ENCODE measurements at places on chromosomes 7 and 10. TPM values are rescaled to one million over a fixed set of nuclear protein-coding genes. Genes with fewer than 3 reads are reported as not detected.

DNA sequence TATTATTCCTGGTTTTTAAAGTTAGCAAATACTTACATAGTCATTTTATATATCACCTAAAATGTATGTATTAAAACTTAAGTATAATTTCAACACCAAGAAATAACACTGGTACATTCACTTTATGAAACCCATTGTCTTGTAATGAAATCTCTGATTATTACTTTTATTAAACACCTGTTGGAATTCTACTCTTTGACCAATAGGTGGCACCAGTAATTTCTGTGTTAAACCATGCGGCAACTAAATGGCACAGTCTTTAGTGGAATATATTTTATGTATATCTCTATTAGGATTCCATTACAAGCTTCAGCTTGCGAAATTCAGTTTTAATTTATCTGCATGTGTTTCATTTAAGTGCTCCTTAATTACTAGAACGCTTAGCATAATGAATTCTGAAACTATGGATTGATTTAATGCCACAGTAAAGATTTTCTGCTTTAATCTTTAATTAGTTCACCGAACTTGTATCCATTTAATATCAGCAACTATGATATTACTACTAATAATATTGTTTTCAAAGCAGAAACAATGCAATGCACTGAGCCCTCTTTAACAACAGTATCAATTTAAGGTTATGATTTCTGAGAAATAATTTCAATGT, 181.3 kb downstream of the MAGI2 start:
- DNase-seq, result no peak

DNA sequence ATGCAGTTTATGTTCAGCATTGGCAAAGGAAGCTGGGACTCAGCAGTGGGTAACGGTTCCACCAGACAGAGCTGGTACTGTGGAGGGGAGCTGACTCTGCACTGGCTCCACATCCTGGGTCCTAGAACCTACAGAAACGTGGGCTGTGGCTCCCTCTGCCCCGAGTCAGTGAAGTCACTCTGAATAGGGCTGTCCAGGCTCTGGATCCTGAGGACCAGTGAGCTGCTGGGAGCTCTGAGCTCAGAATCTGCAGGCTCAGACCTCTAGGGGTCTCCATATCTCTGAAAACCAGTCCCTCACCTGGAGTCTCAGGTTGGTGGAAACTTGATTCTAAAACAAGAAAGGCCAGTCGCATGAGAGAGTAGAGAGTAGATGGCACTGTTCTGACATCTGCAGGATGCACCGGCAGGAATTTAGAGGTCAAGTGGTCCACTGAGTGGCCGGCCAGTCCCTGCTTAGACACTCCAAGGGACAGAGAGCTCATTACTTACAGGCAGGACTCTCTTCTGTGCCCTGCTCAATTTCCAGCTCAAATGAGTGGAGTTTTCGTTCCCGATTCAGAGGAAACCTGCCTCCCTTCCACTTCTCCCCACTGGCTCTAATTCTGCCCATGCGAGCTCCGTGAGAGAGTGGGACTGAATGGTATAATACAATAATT, 18.6 kb downstream of the NPFFR1 start:
- DNase-seq, result peak; percentile 90

GRCh38 chr10:62136931-62137330, 131.7 kb downstream of the RTKN2 start:
- DNase-seq, result no peak

GRCh38 chr7:108078211-108078673, 51.9 kb downstream of the LAMB4 start:
- DNase-seq, result no peak

GRCh38 chr10:117425974-117426566, 50.8 kb upstream of the PDZD8 start:
- DNase-seq, result no peak

GRCh38 chr10:124388476-124388822, 30.3 kb downstream of the OAT start:
- DNase-seq, result no peak

DNA sequence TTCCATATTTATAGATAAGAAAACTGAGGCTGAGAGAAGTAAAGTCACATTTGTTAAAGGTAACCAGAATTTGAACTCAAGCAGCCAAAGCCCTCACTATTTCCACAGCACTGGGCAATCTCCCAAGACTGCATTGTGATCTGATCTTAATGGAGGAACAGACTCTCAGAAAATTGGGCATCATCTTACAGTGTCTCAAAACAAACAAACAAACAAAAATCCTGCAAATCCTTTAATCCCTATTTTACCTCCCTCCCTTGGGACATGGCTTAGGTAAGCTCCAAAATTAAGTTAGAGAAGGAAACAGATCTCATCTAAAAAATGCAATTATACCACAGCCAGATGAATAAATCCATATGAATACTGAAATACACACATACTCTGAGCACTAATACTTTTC, 57.5 kb downstream of the FHIP2A start:
- no peak for DNase-seq

GRCh38 chr10:97058521-97058920, 127.2 kb downstream of the SLIT1 start:
- no peak for DNase-seq

GRCh38 chr10:115028419-115028818, 64.7 kb upstream of the ATRNL1 start:
- no peak for DNase-seq

DNA sequence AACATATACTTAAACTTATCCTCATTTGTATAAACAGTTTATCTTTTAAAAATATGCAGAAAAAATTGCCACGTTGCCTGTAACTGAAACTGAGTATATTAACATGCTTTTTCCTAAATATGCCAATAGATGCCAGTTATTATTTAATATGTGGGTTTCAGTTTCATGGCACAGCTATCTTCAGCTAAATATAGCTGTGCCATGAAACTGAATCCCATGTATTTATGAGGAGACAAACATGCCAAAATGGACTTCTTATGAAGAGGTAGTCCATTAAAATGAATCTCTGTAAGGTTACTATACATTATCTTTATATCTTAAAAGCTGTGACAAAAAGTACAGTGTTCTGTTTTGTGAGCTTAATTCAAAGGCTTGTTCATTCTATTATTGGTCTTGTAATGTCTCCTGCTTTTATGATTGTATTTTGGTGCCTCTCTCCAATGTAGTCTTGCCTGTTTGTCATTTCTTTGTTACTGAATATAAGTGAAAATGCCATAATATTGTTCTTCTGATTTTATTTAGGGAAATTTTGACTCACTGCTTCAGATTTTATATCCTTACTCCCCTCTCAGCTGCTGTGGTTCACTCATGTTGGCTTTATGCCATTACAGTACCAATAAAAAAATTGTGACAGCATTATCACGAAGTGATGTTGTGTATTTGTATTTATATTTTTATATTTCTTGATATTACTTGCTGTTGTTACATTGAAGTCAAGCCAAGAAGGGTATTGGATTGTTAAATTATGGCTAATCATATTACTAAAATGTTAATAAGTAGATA, 34.3 kb upstream of the CACNA2D1 start:
- no peak for DNase-seq

- no peak for DNase-seq
Measured at GRCh38 chr10:19803676-19804075, 12.6 kb upstream of the PLXDC2 start.

DNA sequence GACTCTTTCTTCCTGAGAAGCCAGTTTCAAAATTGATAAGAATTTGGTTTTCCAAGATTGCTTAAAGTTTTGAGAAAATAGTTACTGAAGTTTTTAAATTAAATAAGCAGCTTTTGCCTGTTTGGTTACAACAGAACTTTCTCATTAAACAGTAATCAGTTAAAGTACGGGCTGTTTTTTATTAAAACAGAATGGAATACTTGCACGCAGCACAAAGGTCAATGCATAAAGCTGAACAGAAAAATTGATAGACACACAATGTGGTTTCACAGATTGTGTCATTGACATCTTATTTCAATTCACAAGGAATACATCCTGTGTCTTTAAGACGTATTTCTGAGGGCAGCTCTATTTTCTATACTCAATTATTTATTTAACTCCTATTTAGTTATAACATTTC, 192.2 kb downstream of the PRKG1 start:
- DNase-seq, result no peak

- DNase-seq, result no peak
Measured at GRCh38 chr10:131746241-131746711, 154.5 kb upstream of the PPP2R2D start.

DNA sequence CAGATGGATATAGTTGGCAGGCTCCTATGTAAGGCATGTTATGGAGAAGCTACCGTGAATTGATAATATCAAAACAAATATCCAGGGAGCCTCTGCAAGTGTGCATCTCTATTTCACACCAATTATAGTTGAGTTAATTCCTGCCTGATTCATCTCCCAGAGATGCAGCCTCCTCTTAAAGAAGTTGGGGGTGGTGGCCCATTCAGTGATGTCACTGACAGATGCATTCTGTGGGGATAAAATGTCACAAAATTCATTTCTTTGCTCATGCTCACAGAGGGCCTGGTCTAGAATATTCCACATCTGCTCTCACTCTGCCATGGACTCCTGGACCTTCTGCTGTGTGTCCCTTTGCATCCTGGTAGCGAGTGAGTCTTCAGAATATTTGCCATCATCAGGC, 189.1 kb upstream of the PRSS1 start:
- DNase-seq, result no peak

DNA sequence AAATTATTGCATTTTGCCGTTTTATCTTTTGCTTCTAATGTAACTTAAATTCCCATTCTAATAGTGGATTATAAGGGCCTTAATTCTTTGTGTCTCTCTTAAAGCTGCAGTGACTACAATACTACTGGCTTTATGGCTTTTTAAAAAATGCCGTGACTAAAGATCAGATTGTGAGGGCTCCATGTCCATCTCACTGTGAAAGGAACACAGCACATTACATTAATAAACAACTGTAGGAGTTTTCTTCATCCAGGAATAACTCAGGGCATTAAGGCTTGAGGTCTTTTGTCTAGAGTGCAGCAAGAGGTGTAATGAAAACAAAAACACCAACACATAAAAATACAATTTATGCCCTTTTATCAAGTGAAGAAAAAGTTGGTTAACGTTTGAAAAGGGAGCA, 205.3 kb downstream of the SKAP2 start:
- no peak for DNase-seq

GRCh38 chr7:111339006-111339405, 223.3 kb downstream of the IMMP2L start:
- DNase-seq, result no peak

DNA sequence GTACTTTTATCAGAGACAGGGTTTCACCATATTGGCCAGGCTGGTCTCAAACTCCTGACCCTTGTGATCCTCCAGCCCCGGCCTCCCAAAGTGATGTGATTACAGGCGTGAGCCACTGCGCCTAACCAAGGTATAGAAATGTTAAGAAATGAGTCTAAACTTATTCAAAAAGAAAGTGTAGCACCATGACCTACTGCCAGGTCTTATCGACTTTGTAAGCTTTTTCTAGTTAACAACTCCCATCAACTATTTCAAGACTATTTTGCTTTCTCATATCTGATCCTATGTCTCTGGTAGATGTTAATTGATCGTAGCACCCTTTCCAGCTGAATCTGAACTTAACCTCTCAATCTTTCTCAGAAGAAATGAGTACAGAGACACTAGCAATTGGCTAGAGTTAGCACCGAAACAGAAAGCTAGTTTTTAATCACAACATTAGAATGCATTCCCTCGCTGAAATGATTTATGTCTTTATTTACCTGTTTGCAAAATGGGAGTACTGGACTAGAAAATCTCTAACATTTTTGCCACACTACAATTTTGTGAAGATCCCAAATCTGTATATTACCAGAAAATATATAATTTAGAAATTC, 114.0 kb upstream of the HGF start:
- no peak for DNase-seq

DNA sequence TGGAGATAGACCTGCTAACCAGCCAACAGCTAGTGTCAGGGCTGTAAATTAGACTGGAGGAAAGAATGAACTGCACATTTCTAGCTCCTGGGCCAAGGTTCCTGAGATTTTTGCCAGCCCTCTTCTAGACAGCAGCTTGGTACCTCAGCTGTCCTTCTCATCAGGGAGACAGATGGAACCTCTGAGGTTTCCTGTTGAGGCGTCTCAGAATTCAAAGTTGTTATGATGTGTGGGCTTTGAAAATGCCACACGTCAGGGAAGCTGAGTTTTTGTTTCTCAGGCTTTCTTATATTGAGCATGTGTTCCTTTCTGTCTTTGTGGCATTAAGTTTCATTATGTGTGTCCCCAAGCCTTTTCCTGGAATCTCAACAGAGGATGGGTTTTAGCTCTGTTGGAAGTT, 736.6 kb downstream of the AUTS2 start:
- no peak for DNase-seq

The CDHR3 gene
- 8.1 TPM for total RNA-seq

The UMAD1 gene
- 10.1 TPM for total RNA-seq

The SMKR1 gene
- total RNA-seq, result 0.97 TPM

The FFAR4 gene
- total RNA-seq, result not detected

The ADAM22 gene
- total RNA-seq, result 10.9 TPM

The TMEM196 gene
- not detected for total RNA-seq

The GPR26 gene
- not detected for total RNA-seq

The CTAGE8 gene
- total RNA-seq, result 7.6 TPM

The UTF1 gene
- 1.9 TPM for total RNA-seq

The GPAM gene
- 18.5 TPM for total RNA-seq

The CPA2 gene
- total RNA-seq, result 0.66 TPM

The SAP25 gene
- 5.3 TPM for total RNA-seq

The TIMM23B gene
- total RNA-seq, result 12.3 TPM

The ICA1 gene
- total RNA-seq, result 25.0 TPM

The GLI3 gene
- total RNA-seq, result 7.8 TPM

The CHRM2 gene
- total RNA-seq, result not detected
